ENCODE measurements at places on chromosomes 12 and 14.

GRCh38 chr12:26369588-26369987 is 174.2 kb downstream of the SSPN start:
- DNase-seq = no peak

DNA sequence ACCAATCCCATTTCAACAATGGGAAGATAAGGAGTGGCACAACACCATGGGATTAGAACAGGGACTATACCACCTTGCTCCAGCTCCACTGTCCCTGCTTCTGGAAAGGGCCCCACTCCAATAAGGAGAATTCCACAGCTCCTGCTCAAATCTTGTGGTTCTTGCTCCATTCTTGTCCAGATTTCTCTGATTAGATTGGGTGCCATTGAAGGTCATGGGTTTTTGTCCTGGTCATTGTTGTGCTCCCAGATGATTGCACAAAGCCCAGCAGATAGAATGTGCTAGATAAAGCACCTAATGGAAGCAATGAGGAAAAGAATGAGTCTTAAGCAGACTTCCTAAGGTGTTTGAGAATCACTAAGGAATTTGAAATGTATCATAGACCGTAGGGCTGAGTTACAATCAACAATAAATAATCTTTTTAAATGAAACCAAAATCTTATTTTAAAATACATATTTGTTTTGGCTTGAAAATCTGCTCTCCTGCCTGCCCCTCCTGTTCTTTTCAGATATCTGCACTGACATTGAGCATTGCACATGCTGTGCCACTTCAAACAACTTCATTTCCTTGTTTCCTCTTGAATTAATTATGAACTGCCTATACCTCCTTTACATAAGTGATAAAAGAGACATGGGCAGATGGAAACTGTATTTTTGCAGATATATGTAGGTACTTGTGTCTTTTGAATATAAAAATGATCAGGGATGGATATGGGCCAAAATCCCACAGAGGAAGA is 115.9 kb downstream of the FGD4 start:
- no peak for DNase-seq

- DNase-seq = no peak
Measured at GRCh38 chr12:115871714-115872113, 405.8 kb downstream of the MED13L start.

GRCh38 chr12:27571463-27571862 is 47.5 kb downstream of the PPFIBP1 start:
- DNase-seq = no peak

Data from hippocampal formation (tissue), 2 donors.